ENCODE measurements at places on chromosomes 12 and 14.

- DNase-seq: no peak
Measured at GRCh38 chr12:86249276-86249675, 6.9 kb downstream of the MGAT4C start.

DNA sequence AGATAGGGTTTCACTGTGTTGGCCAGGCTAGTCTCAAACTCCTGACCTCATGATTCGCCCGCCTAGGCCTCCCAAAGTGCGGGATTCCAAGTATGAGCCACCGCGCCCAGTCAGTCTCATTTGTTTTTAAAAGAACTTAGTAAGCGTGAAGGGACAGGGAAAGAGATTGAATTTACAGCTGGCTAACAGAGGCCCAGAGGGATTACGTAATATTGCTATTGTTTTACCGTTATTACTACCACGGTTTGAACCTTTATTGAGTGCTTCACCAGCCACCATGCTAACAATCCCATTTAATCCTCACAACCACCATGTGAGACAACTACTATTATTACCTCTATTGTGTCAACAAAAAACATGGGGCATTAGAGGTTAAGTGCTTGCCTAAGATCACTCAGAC, 26.7 kb upstream of the BLTP3B start:
- DNase-seq: no peak

GRCh38 chr14:76337635-76338545, 38.0 kb upstream of the ESRRB start:
- no peak for DNase-seq

DNA sequence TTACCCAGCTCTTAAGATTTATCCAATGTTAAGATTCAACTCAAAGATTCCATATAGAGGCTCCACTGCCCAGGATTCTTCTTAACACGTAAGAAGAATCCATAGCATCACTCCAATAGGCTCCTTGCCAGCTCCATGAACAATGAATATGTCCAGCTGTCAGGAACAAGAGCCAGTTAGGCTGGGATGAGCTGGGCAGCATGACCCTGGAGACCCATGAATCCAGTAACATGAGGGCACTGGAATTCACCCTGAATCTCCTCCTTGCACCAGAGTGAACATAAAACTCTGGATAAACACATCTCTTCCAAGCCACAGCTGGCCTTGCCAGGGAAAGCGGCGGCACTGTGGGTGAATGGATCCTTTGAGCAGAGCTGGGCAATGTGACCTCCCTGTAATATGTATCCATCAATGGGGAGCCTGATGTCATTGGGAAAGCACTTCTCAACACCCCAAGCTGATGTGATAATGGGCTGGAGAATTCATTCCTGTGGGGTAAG, 24.4 kb upstream of the TC2N start:
- DNase-seq: no peak

GRCh38 chr12:22609501-22609900, 15.5 kb upstream of the ETNK1 start:
- no peak for DNase-seq

DNA sequence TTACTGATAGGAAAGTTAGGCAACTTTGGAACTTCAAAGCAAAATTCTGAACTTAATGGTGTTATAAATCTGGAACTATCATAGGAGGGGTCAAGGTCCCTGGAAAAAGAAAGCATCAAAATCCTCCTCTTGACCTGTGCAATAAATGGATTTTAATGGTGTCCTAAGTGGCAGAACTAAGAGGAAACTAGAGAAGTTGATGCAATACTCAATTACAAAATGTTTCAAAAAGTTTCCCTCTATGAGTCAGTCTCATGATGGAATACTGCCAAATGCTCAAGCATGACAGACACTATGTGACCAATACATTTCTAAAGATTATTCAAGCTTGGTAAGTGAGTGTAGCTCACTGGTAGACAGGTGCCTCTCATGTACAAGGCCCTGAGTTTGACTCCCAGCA, 47.7 kb upstream of the ERGIC2 start:
- DNase-seq: peak; percentile 9

DNA sequence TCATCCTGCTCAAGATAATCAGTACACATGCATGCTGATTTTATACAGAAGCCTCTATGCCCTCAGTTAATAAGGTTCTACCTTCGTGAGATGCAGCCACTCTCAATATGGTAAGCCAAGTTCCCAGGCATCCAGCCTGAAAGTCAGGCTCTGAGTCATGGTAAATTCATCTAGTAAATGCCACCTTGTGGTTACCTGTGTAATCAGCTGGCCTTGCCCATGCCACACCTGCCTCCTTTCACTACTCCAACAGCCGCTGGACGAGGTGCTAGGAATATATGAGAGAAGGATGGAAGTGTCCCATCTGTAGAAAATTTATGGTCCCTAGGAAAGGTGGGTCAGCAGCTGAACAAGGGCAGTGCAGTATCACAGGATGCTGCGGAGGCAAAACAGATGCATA, 207.3 kb downstream of the SSPN start:
- peak; percentile 62 for DNase-seq

GRCh38 chr12:12305568-12306300, 38.9 kb upstream of the LRP6 start:
- no peak for DNase-seq

DNA sequence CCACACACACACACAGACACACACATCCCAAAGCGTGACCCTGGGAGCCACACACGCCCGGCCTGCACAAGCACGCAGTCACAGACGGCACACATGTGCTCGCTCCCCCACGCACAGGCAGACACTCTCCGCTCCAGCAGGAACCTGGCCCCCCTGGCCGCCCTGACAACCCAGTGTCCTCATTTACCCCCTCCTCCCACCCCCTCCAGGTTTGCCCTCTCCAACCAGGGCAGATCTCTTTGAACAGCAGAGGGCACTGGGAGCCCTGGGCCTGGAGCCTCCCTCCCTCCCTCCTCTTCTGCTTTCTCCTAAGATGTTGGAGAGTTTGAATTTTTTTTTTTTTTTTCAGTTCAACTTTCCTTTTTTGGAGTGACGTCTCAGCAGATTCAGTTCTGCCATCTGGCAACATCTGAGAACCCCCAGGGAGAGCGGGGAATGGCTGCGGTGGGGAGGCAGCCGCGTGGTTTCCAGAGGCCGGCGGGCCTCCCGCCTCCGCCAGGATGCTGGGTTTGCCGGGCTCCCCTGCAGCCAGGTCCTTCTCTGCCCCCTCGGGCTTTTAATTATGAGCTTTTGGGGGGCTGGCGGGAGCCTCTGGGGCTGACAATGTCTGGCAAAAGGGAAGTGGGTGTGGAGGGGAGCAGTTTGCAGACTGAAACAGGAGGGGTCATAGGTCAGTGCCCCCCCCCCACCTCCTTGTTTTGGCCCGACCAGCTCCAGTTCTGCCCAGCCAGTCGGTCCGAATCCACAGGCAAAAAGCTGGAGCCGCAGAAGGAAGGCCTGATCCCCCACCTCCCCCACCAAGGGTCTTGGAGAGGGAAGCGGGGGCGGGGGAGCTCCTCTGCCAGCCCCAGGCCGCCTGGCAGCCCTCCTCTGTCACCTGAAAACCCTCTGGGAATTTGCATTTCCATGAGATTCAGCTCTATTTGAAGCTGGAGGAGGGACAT, 1.3 kb upstream of the NCOR2 start:
- DNase-seq: peak; percentile 65

DNA sequence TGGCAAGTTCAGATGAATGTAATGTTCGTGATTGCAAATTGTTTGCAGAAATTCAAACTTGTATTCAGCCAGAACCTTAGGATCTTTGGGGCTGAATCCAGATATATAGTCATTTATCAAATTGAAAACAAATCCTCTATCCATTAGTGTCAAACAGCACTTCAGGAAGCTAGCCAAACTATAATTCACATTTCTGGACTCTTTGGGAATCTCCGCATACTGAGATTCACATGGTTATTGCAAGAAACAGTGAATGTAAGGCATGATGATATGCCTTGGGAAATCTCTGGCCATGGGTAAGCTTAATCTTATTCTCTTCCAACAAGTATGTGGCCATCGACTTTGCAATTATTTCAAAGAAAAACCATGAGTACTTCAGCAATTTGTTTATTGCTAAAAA, 98.5 kb downstream of the KLHL28 start:
- no peak for DNase-seq

DNA sequence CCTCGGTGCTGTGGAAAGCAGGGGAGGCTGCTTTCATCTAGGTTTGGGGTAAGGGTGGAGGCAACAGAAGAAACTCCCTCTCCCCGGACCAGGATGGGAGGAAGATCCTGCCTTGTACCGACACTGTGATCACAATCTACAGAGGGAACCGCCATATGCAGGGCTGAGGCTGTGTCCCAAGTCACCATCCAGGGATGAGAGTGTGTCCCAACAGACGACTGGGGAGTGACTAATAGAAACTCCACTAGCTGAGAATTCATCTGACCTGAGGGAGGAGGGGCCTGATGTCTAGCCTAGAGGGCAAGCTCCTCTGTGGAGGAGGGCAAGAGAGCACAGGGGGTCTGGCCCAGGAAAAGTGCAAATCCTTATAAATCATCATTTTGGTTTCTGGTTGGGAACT, 172.4 kb downstream of the CALM1 start:
- no peak for DNase-seq

- no peak for DNase-seq
Measured at GRCh38 chr12:115385141-115385540, 701.2 kb upstream of the TBX3 start.

- DNase-seq: no peak
Measured at GRCh38 chr14:38226366-38226765, 18.7 kb downstream of the SSTR1 start.

DNA sequence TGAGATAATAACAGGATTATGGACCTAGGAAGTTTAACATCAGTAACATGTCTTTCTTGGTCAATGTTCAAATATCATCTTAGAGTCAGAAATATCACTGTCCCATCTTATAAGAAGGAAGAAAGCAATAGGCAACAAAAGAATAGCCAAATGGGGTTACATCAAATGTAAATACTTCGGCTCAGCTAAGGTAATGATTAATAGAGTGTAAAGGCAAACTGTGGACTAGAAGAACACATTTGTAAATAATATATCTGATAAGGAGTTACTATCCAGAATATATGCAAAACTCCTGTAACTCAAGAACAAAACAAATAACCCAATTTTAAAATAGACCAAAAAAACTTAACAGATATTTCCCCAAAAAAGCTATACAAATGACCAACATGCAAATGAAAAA, 630.3 kb downstream of the RPS29 start:
- DNase-seq: no peak

DNA sequence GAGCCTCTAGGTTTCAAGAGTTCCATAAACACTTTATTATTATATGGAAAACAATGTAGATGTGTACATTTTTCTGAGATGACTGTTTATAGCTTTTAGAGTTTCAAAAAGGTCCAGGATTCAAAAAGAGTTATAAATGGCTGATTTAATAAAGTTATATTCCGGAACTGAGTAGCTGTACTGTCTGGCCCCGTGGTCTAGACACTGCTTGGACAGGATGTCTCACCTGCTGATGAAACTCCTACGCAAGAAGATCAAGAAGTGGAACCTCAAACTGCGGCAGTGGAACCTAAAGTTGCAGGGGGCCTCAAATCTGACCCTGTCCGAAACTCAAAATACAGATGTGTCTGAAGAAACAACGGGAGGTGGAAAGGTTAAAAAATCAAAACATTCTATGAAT, 69.7 kb downstream of the DCAF5 start:
- DNase-seq: no peak

DNA sequence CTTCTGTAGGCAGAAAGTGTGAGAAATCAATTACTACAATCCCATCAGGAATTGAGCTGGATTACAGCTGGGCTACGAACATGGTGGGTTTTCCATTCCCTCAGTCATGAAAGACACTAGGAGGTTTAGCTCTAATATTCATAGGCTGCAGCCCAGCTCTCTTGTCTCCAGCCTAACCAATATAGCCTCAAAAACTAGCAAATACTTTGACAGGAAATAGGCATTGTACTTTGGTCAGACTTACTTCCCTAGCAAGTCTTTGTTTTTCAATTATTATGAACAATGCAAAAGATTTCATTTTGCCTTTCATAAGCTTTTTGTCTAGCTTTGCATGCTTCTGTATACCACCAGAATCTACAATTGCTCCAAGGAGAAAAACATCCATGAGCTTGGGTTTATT, 296.2 kb downstream of the GPHN start:
- DNase-seq: no peak

DNA sequence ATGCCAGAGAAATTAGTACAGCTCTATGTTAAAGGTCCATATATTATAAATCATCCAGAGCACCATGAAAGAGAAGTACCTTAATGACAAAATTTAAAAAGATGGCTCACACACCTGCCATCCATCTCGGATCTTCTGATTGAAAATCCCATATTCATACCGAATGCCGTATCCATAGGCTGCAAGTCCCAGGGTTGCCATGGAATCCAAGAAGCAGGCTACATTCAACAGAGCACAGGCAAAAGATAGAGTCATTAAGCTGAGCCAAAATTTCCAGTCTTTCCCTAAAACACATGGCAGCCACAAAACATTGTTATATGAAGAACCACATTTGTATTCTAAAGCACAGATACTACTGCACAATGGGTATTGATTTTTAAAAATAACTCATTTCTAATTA, 12.7 kb downstream of the PYGL start:
- no peak for DNase-seq

GRCh38 chr12:57181561-57182155, 34.2 kb upstream of the LRP1-AS start:
- DNase-seq: no peak

GRCh38 chr14:57492859-57493258, 798 bp downstream of the CCDC198 start:
- peak; percentile 10 for DNase-seq

- no peak for DNase-seq
Measured at GRCh38 chr12:53585448-53586125, 40.6 kb downstream of the ATF7 start.

DNA sequence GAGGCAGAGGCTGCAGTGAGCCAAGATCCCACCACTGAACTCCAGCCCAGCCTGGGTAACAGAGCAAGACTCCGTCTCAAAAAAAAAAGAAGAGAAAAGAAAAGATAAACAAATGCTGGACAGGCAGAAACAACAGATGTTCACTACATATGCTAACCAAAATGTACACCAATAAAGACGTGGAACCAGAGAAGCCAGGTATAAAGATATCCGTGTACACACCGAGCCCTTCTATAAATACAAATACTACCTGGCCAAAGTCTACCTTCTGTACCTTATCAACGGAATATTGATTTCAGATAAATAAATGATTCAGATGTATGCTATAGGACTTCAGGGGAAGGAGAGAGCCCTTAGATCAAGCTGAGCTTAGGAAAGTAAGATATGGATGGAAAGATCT, 10.8 kb upstream of the KRT8 start:
- no peak for DNase-seq

DNA sequence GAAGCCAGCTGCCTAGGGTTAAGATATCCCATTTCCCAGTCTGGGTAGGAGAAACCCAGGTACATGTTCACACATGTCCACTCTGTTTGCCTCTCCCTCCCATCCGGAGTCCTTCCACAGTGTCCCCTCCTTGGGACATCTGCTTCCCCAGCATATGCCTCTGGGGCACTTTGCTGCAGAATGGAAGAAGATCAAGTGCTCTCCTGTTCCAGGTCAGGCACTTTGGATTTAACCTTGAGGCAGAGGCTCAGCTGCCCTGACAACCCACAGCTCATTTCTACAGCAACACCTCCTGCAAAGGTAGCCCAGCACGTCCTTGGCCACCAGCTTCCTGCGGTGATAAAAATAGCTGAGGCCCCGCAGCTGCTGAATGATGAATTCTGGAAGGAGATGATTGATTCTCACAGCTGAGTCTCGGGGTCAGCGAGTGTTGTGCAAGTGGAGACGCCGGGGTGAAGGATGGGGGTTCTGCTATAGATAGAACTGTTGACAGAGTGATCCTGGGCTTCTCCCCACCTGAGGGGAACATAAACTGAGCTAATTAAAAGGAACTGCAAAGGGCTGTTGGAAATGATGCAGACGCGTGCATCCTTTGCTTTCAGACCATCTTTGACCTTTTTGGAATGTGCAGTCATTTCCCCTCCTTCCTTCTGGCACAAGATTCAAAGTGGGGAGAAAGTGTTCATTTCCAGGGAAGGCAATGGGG, 145.0 kb downstream of the SLC38A6 start:
- no peak for DNase-seq

All from iPS-NIHi11 (cell line).